ENCODE measurements at places on chromosomes 3 and 15.

DNA sequence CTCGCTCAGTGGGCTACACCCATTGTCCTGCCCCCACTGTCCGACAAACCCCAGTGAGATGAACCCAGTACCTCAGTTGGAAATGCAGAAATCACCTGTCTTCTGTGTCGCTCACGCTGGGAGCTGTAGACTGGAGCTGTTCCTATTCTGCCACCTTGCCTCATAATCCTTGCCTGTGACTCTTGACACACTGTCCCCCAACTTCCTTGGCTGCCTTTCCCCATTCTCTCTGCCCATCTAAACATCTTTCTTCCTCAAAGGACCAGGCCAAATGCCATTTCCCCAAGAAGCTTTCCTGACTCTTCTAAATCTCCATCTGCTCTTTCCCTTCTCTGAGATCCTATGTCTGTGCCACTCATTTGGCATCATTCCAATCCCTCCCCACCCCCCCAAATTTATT, 9.7 kb upstream of the CD80 start:
- no peak for DNase-seq

DNA sequence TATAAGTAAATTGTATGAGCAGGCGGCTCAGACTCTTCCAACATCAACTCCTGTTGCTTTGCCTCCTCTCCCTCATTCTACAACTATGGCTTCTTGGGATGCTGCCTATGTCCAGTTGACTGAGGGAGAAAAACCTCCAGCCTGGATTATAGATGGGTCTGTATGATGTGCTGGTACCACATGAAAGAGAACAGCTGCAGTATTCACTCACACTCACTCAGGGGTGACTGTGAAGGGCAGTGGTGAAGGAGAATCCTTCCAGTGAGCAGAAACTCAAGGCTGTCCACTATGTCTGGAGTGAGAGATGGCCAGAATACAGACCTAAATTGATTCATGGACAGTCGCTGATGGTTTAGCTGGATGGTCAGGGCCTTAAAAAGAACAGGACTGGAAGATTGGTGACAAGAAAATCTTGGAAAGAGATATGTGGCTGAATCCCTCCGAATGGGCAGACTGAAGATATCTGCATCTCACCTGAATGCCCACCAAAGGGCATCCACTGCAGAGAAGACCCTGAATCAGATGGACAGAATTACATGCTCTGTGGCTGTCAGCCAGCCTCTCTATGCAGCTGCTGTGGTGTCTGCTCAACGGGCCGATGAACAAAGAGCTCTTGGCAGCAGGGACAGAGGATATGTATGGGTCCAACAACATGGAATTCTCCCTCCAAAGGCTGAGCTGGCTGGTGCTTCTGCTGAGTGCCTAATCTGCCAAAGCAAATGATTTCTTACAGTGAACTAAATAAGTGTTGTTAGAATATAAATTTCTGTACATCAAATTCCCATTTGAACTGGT, 1.9 kb upstream of the BCL2L10 start:
- no peak for DNase-seq

DNA sequence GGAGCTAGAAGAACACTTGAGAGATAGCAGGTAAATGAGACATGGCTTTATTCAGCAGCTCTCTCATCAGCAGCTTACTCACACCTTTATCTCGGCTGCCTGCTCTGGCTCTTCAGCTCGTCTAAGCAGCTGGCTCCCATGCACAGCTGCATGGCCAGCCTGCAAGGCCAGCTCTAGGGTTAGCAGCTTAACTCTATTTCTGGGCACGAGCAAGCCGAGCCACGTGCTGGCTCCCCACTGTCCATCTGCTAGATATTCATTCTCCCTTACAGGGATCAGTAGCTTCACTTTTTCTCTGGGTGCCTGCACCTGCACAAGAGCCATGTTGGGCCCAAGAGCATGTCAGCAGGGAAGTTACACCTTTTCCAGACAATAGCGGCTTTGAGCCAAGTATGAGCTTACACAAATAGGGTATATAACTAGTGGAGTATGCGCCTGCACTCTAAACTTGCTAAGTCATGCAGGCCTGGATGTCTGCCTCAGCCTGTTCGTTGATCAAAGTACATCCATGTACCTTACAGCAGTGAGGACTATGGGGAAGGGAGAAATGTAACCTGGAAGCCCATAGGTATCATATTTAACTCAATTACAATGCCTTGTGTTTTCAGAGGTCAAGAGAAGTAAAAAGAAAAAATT, 174.9 kb upstream of the SNTN start:
- no peak for DNase-seq

GRCh38 chr3:2303566-2303965, 204.9 kb downstream of the CNTN4 start:
- peak; percentile 3 for DNase-seq

DNA sequence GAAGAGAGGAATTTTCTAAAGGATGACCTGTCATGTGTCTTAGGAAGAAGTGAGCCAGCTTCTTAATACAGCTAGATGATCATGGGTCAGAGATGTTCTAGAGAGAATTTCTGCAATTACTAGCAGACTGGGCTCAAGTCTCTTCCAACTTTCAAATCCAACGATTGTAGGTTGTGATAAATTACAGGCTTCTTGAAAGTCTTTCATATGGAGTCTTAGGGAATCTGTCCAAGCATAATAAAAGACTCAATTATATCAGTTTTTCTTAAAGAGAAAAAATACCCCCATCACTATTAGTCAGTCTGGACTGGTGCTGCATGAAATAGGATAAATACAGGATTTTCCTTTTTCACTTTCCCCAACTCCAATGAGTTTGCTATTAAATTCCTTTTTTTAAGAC, 59.1 kb downstream of the DRD3 start:
- no peak for DNase-seq

- DNase-seq, result no peak
Observed at GRCh38 chr3:25184641-25185250, 243.3 kb upstream of the RARB start.

- no peak for DNase-seq
Observed at GRCh38 chr3:192906940-192907339, 10.7 kb downstream of the MB21D2 start.

DNA sequence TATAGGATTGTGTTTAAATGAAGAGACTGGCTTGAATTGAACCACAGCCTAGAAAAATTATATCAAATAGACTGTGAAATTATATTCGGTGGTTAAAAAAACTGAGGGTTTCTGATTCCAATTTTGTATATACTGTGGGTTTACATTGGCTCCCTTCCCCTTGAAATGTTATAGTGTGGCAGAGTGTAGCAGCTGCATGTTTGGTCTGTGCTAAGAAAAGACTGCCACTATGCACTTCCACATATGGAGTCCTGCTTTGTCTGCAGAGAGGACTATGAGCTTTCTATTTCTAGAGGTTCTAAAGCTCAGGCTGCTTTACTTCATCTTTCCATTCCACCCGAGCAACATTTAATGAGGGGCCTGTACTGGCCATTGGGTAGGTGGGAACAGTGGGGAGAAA, 112.3 kb downstream of the P3H2 start:
- no peak for DNase-seq

DNA sequence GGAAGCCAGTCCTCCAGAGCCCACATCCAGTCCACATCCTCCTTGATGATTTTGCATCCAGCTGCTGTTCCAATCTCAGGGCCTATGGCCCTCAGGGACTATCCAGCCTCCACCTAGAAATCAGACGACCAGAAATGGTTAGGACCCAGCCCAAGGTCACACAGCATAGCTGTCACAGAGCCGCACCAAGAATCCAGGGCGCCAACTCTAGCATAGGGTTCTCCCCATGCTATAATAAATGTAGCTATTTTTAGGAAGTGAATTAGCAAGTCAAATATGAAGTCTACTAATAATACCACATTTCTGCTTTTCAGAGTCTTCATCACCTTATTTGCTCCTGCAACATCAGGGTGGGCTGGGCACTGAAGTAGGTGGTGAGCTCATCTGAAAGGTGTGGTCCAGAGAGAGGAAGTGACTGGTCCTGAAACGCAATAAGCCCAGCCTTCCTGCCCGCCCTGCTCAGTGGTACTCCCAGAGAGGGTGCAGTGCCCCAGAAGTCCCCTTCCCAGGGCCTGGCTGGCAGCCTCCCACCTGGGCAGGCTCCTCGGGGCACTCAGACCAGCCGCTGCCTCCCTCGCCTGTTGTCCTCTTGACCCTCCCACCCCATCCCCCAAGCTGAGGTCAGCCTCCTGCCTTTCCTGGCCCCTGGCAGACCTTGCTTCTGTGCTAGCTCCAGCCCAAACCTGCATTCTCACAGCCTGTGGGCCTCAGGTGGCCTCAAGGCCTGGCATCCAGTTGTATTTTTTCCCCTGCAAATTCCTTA, 17.6 kb upstream of the CYP11A1 start:
- no peak for DNase-seq

- DNase-seq, result no peak
Observed at GRCh38 chr15:81897057-81897677, 148.7 kb downstream of the MEX3B start.

DNA sequence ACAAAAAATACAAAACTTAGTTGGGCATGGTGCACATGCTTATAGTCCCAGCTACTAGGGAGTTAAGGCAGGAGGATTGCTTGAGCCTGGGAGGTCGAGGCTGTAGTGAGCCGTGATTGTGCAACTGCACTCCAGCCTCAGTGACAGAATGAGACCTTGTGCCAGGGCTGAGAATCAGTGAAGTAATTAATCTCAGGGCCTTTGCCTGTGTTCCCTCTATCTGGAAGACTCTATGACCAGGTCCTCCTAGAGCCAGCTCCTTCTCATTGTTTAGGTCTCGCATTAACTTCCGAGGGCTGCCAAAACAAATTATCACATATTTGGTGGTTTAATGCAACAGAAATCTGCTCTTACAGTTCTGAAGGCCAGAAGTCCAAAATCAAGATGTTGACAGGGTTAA, 41.4 kb upstream of the FLNB start:
- no peak for DNase-seq

DNA sequence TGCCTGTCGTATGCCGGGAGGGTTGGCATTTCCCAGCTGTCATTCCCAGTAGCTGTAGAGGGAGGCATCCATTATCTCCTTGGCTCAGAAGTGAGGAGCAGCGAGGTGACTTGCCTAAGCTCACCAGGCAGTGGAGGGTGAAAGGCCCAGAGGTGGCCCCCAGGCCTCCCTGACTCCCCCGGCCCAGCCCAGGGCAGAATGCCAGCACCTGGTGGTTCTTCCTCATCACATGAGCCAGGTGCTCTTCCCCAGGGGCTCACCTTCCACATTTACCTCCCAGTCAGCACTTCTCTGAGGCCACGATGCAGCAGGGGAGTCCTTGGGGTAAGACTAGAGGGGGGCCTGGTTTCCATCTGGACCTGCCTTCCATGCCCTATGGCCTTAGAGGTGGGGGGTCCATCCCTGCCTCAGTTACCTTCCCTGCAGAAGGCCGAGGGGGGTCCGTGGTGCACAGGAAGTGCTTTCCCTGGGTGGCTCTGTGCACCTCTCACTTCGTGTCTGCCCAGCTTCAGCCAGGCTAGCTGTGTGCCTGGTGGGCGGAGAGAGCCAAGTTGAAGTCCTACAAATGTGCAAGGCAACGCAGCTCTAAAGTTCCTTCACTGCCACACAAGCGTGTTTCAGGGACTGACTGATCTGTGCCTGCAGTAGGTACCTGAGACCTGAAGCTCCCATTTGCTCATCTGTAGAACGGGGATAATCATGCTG, 70.3 kb upstream of the PLXNA1 start:
- DNase-seq, result no peak

DNA sequence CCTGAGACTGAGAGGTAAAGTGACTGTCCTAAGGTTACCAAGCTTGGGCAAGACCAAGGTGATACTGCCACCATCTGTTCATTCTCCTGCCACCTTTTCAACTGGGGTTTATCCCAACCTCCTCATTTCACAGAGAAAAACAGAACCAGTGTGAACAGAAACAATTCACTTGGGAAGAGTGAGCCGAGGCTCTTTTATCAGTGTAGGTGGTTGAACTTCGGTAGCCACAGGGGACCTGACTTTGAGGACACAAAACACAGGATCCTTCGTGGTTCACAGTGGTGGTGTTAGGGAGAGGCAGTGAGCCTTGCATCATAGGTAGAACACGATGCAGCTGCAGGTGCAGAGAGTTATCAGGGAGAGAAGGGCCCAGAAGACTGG, 72.8 kb upstream of the ICE2 start:
- DNase-seq, result no peak

DNA sequence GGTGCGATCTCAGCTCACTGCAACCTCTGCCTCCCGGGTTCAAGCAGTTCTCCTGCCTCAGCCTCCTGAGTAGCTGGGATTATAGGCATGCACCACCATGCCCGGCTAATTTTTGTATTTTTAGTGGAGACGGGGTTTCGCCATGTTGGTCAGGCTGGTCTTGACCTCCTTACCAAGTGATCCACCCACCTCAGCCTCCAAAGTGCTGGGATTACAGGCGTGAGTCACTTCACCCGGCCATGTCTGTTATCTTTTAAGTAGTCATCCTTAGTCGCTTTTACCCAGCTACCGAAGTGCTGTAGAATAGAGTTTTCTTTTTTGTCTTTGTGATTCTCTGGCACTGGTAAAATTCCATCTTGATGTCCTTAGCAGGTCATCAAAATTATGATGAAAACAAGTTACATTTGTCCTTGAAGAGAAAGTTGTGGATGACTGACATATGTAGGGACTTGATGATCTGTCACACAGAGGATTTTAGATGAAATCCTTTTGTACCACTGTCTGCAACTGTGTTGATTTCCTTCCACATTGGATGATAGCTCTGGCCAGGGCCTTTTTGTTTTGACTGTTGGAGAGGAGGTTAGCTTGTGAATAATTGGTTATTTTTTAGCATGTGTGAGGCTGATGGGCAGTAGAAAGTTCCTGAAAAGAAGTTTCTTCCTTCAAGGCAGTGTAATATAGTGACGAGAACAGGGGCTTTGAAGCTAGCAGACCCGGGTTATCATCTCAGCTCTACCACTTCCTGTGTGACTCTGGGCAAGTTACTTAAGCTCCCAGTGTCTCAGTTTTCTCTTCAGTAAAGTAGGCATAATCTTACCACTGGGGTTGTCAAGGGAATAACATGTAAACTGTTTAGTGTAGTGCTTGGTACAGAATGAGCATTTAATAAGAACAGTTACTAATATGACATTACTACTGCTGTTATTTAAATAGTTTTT, 18.8 kb downstream of the ATG7 start:
- no peak for DNase-seq

DNA sequence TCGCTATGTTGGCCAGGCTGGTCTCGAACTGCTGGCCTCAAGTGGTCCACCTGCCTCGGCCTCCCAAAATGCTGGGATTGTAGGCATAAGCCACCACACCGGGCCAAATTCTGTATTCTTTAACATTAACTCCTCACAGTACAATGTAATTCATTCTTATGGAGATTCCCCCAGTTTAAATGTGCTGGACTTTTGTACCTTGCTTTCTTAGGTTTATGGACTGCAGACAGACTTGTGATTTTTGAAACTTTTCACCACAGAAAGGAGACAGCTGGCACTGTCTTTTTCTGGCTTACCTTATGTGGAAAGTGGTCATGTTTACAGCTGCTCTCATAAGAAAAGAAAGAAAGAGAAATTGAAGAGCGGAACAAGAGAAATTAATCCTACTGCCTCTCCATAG, 103.8 kb downstream of the IQCH start:
- DNase-seq, result no peak

DNA sequence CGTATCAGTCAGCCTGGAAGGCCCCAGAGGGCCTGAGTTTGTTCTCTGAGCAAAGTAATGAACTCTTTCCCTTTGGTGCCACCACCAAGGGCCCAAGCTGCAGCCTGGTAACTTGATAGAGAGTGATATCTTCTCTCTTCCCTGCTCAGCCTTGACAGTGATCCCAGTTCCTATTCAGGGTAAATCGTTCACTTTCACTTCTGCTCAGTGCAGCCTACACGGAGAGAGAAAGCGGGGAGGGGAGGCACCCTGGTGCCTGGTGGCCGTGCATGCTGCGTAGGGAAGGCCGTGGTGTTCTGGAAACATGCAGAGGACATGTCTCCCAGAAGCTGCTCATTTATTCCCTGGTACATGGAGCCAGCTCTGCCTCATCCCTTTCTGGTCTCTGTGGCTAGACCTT, 54.9 kb downstream of the KIF9 start:
- DNase-seq, result no peak

GRCh38 chr15:39251413-39252133, 329.3 kb upstream of the THBS1 start:
- no peak for DNase-seq
